ENCODE measurements at places on chromosomes 16 and 17.

- no peak for DNase-seq
These were observed 484.9 kb upstream of the WSB1 start for GRCh38 chr17:26809033-26809432.

DNA sequence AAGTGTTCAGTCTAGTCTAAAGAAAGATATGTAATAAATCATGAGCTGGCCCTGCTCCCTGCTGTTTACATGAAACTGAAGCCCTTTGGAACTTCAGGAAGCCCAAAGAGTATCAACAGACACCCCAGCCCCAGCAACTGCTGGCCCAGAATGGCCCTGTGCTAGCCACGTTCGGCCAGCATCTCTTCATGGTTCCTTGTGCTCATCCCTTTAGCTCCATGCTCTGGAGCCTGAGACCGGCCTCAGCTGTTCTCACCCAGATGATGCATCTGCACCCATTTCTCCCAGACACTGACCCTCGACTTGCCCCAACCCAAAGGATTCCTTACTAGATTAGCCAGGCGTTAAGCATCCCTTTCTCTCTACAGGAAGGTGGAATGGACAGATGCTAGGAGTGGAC, 207.3 kb downstream of the HS3ST3B1 start:
- no peak for DNase-seq

GRCh38 chr17:9531034-9531433, 44.6 kb downstream of the STX8 start:
- no peak for DNase-seq

DNA sequence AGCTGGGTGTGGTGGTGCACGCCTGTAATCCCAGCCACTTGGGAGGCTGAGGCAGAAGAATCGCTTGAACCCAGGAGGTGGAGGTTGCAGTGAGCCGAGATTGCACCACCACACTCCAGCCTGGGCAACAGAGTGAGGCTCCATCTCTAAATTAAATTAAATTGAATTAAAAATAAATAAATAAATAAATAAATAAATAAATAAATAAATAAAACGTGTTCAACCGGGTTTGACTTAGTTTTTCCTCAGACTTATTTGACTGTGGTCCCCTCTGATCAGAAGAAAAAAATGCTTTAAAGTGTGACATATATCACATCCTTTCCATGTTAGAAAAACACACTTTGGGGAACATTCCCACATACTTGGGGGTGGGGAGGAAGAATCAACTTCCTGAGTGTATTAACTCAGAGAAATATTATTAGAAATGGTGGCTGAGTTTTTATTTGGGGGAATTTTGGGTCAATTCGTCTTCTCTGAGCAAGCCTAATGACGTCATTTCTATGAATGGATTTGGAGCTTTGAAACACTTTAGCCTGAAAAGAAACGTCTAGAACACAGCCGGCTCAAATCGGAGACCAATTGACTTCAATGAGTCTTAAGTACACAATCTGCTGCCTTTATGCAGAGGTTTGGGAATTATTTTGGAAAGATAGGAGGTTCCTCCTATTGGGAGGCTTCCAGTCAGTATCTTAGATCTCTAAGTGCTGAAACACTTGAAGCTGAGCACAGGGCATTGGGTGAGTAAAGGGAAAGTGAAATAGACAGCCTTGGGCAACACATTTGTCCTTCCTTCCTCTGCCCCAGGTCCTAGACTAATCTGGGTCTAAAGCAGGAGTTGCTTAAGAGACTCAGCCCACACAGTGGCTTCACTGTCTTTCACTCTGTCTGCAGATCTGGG, 132.6 kb downstream of the PITPNC1 start:
- DNase-seq = no peak

GRCh38 chr16:31460582-31461002, 1.3 kb downstream of the ARMC5 start:
- no peak for DNase-seq

DNA sequence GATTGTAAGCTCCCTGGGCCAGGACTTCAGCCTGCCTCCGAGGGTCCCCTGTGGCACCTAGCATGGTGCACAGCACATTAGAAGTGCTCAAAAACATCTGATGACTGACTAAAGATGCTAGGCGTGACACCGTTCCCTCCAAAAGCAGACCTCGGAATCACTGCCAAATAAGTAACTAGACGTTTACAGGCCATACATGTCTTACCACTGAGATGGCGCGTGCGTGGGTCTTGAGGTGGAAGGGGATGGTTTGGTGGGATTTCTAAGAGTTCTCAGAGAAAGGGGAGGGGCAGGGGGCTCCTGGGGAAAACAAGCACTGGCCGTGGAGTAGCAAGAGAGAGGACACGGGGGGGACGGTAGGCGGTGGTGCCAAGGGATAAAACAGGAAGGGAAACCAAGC, 12.4 kb downstream of the MPO start:
- DNase-seq = no peak

DNA sequence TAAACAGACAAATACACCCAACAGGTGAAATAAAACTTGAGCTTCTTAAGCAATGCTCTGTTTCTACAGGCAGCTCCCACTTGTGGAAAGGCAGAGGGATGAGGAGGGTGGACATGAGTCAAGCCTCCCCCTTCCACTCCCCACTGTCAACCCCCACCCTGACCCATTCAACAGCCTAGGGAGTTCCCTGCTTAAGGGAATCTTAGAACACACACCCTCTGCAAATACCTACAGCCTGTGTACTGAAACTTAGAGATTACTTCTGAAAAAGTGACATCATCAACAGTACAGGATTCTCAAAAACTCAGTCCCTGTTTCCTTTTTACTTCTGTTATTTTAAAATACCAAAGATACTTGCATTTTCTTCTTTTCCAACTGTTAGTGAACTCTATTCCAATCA, 345.4 kb downstream of the SOX9 start:
- no peak for DNase-seq

- no peak for DNase-seq
These were observed 28.5 kb upstream of the SLC7A5 start for GRCh38 chr16:87897521-87898505.

- DNase-seq = no peak
These were observed 9.6 kb downstream of the BANP start for GRCh38 chr16:87960852-87961251.

DNA sequence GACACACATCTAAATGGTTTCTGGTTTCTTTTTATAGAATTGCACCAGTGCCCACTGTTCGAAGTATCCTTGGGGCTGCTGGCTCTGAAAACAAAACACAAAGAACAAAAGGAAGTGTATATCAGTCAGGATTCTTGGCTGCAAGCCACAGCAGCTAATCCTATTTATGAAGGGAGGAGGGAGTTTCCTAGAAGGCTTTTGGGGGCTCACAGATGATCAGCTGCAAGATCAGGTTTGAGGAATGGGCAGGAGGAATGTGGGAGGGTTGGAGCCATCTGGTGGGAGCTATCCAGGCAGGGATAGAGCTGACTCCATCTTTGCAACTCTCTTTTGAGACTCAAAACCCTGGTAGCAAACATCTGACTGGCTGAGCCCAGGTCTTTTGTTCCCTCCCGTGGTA, 118.3 kb upstream of the EEF2KMT start:
- DNase-seq = no peak

DNA sequence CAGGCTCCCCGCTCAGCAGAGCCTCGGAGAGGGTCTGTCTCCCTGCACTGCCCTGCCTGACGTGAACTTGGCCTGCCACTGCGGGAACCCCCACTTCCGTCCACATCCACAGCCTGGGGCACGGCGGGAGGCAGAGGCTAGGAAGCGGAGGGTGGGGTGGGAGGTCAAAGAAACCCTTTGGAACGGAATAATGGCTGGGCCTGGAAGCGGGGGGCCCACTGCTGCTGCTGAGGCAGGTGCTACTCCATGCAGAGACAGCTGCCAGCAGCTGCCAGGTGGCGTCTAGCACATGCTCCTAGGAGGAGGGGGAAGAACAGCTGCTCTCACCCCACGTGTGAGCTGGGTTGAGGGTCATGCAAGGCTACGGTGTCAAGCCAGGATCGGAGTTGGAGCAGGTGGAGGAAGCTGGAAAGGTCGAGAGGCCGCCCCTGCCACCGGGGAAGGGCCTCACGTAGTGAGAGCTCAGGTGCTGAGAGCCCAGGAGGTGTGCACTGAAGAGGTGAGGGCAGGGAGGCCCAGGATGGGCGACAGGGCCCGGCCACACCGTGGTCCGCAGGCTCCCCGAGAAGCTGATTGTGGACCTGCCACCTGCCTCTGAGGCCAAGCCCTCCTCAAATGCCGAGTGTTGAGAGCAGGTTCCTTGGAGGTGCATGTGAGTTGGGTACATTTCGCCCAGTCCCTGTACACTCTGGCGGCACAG, 9.8 kb downstream of the FSCN2 start:
- no peak for DNase-seq
